Cortex of kidney (tissue), 1 donor: ENCODE measurements at places on chromosomes 12 and 14.

- no peak for DNase-seq
Observed at GRCh38 chr14:61418746-61419145, 97.4 kb downstream of the PRKCH start.

DNA sequence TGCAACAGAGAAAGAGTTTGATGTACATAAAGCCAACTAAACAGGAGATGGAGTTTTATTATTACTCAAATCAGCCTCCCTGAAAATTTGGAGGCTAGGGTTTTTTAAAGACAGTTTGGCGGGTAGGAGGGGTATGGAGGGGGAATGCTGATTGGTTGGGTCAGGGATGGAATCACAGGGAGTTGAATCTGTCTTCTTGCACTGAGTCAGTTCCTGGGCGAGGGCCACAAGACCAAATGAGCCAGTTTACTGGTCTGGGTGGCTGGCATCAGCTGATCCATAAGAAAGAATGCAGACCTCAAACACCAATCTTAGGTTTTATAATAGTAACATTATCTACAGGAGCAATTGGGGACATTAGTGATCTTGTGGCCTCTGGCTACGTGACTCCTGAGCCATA lies 64.9 kb downstream of the RIN3 start:
- DNase-seq, result no peak

- no peak for DNase-seq
Observed at GRCh38 chr12:106986135-106986534, 811 bp downstream of the MTERF2 start.

DNA sequence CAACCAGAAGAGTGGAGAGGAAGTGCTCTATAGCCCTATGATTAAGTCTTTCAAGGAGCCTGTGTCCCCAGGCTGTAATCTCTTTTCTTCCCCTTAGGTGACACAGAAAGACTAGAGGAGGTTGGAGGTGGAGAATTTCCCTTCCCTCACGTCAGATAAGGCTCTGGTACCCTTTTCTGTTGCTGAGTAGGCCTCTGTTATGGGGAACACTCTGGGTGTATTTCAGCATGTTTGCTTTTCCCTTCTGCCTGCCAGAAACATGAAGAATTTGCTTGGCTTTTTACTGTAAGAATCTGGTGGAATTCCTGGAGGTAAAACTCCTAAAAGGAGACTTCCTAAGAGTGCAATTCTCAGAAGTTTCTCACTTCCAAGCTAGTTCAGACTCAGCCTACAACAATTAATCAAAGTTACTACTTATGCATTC lies 58.3 kb downstream of the SIX1 start:
- no peak for DNase-seq

GRCh38 chr12:4116251-4117111 lies 157.1 kb upstream of the CCND2 start:
- DNase-seq, result no peak

- DNase-seq, result no peak
Observed at GRCh38 chr14:23118506-23119362, at the start of gene CEBPE. TSS of gene CEBPE (minus strand) at chr14:23119255. CDS start at chr14:23119091, 164 bp downstream.

DNA sequence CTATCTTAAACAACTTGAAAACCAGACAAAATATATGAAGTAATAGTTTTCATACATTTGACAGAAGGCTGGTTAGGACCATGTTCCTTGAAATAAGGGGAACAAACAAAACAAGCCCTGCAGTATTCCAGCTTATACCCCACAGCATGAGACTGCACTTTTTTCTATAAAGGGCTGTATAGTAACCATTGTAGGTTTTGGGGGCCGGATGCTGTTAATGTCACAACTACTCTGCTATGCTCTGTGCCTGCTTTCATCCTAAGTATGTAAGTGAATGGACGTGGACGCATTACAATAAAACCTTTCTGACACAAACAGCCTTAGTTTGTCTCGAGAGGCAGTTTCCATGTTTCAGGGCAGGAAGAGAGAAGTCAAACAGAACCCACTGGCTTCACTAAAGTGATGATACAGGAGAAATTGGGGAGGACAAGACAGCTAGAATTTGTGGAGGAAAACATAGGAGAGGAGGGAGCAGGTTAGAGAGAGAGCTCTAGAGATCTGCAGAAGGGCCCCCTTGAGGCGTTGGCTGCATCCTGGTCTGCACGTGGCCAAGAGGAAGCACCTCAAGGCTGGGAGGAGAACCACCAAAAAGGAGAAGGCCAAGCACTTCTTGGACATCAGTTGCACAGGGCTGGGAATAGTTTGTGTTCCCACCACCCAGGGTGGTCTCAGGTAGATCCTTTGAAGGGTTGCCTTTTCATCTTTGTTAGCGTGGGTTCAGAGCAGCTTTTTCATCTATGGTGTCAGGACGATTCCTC lies 63.7 kb downstream of the TRAF3 start:
- DNase-seq, result no peak

DNA sequence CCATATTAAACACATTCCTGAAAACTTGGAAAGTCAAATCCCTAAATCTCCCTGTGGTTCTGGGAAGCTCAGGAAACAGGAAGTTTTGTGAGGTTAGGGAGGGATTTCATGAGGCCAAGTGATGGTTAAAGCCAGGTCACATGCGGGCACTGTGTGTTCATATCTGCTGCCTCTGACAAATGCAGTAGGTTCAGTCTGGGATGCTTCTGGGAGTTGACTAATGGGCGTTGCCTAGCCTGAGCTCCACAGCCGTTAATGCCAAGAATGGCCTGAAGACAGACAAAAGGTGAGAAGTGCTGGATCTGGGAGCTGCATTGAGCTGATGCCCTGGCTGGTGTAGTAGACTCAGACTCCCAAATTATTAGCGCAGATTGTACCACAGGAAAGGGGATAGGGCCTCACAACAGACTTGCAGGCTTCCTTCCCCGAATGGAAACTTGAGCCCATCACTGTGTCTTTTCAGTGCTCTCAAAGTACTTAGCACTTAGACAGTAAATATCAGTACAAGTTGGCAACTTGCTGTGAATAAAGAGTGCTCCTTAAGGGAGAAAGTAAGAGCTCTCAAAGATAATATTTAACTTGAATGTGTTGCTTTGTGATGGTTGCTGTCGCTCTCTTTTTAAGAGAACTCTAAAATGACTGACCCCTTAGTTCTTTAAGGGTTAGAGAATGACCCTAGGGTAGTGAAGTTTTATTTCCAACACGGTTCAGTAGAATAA lies 17.3 kb downstream of the GSG1 start:
- DNase-seq, result no peak

GRCh38 chr12:8475508-8476203 lies 19.9 kb downstream of the CLEC6A start:
- DNase-seq, result no peak

GRCh38 chr12:57739387-57739786 lies 845 bp upstream of the AGAP2 start:
- no peak for DNase-seq

- no peak for DNase-seq
Observed at GRCh38 chr14:72644038-72644437, 249.9 kb downstream of the DPF3 start.

GRCh38 chr12:130588696-130589539 lies 127.2 kb downstream of the RIMBP2 start:
- no peak for DNase-seq

DNA sequence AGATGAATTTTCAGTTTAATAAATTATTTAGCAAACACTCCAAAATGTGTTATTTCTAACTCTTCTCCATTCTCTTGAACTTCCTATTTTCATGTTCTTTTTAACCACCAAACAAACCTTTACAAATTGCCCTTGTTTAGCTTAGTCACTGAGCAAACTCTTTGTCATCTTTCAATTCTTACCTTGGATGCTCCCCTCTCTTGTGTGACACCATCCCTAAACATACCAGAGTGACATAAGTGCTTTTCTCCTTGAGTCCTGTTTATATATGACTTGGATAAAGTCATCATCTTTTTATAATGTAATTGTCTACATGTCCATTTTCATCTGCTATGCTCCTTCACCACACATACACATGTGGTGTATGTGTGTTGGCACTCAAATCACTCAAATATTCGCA lies 3.4 kb upstream of the TMEM19 start:
- no peak for DNase-seq

DNA sequence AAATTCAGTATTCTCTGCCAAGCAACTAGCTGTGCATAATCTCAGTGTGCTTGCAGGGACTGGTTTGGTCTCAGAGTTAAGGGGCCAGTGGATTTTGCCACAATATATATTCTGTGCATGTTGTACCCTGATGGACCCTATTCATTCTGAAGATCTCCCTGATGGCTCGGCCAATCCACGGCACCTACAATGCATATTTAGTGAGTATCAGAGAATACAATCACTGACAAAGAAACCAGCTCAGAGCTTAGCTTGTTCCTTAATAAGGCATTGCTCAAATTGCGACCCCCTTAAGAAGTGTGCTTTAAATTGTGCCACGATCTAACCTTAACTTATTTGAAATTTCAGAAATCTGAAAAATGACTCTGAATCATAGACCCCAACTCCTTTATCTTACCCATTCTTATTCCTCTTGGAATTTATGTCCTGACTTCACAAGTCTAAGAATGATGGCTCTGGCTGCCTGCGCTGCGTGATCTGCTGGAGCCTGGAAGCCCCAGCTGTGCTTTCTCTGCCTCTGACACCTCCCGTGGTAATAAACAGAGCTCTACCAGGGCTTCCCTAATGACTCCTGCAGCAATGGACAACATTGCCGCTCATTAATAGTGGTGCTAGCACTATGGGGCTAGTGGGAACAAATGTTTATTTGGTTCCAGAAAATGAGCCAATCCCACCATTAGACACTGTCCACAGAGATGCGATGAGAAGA lies 9.0 kb upstream of the DCAF4 start:
- DNase-seq, result no peak

- no peak for DNase-seq
Observed at GRCh38 chr12:4383304-4383865, 3.9 kb upstream of the FGF23 start.
